ENCODE measurements at places on chromosomes 7 and 10.

GRCh38 chr10:25820472-25820871, 113.6 kb upstream of the MYO3A start:
- no peak for DNase-seq

DNA sequence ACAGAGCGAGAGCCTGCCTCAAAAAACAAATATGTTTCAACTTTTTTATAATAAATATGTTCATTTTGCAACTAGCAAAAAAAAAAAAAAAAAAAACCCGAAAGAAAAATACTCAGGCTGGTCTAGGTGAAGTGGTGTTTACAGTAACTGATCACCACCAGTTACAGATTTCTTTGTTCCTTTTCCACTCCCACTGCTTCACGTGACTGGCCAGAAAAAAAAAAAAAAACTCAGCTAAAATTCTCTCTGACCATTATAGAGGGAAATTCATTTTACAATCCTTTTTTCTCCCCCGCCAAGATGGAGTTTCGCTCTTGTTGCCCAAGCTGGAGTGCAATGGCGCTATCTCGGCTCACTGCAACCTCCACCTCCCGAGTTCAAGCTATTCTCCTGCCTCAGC, 4.6 kb upstream of the ASCC1 start:
- DNase-seq: no peak

DNA sequence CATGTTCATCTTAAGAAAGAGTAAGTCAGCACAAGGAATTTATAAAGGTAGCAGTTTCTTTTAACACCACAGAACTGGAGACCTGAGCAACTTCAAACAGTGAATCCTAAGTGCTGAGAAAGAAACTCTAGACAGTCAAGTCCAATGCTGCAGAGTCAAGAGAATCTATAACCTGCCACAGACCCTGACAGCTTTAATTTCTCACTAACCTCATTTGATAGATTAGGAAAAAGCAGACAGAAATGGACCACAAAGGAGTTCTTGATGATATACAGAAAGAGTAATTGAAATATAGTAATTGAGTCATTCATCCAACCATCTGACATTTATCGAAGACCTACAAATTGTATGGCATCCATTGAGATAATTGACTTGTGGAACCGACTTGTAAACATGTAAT, 847.0 kb downstream of the SORCS1 start:
- no peak for DNase-seq

DNA sequence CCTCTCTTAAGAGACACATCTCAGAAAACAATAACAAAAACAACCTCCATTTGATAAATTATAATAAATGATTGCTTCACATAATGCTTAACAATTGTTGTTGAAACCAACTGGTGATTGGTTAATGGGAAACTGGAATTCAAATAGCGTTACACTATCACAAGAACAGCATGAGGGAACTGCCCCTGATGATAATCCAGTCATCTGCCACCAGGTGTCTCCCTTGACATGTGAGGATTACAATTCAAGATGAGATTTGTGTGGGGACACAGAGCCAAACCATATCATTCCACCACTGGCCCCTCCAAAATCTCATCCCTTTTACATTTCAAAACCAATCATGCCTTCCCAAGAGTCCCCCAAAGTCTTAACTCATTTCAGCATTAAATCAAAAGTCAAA, 375.9 kb downstream of the BMPER start:
- DNase-seq: no peak

GRCh38 chr7:38123494-38123893, 54.6 kb upstream of the STARD3NL start:
- no peak for DNase-seq

DNA sequence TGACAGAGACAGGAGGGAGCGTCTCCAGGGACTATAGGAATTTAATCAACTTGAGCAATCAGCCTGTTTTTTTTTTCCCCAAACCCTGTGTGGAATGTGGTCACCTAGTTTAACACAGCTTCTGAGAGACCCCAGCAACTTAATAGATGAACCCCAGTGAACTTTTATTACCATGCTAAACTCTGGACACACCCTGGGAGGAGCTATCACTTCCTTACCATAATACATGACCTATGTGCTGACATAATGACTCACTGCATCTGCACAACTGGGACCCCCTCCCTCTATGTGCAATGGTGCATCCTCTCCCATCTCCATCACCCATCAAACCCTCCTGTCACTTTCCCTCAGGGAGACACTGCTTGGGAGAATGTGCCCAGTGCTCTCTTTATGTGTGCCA, 83.7 kb downstream of the EPC1 start:
- no peak for DNase-seq

GRCh38 chr7:75905785-75906604, 9.0 kb upstream of the POR start:
- no peak for DNase-seq

GRCh38 chr10:89946106-89946505, 244.7 kb downstream of the KIF20B start:
- no peak for DNase-seq

DNA sequence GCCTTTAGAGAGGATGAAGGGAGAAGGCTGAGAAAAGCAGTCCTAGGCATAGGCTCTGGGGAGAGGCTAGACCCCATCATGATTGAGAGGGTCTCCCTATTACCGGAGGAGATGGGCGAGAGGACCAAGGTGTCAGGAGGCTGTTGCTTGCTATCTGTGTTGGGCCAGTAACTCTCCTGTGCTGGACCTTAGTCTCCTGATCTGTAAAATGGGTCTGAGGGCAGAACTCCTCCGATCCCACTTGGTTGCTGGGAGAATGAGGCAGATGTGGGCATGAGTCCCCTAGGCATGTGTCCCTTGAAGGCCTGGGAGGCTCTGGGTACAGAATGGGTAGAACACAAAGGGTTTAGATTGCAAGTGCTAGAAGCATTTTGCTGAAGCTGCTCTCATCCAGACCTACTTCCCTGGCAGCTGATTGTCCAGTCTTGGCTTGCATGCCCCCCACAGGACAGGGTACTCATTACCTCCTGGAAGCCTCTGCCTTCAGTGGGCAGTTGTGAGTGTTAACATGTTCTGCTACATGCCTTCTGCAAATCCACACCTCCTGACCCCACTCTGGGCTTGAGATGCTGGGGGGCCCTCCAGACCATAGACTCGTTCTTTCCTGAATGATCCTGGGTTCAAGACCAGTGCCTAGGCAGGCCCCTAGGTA, 4.4 kb downstream of the ZMIZ1 start:
- no peak for DNase-seq

DNA sequence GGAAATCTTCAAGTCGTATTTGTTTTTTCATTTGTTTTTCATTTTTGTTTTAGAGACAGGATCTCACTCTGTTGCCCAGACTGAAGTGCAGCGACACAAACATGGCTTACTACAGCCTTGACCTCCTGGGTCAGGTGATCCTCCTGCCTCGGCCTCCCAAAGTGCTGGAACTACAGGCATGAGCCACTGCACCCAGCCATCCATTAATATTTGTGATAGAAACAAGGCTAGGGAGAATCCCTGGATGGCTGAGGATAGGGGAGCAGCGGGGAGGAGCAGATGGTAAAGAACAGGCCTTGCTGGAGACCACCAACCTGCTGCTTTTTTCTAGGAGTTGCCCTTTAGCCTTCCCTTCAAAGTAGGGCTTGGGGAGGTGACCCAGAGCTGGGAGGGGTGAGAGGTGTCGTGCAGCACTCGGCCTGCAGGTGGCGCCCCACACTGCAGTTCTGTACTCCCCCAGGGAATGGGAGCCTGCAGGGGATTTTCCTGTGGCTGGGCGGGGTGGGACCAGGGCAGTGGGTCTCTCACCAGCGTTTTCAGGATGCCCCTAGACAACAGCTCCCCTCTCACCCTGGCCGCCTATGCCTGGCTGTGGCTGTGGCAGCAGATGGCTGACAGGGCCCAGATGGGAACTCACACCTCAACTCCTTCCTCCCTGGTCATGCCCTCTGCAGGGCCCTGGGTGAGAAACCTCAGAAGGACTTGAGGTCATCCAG, 12.6 kb upstream of the CDH23 start:
- peak; percentile 49 for DNase-seq

- no peak for DNase-seq
Measured at GRCh38 chr7:106418094-106418493, 133.3 kb upstream of the NAMPT start.

- DNase-seq: no peak
Measured at GRCh38 chr10:121751191-121751760, 153.0 kb upstream of the FGFR2 start.

GRCh38 chr10:29981510-29981909, 77.9 kb downstream of the JCAD start:
- no peak for DNase-seq

GRCh38 chr7:150375662-150376521, 3.2 kb upstream of the ZNF775 start:
- DNase-seq: peak; percentile 41

DNA sequence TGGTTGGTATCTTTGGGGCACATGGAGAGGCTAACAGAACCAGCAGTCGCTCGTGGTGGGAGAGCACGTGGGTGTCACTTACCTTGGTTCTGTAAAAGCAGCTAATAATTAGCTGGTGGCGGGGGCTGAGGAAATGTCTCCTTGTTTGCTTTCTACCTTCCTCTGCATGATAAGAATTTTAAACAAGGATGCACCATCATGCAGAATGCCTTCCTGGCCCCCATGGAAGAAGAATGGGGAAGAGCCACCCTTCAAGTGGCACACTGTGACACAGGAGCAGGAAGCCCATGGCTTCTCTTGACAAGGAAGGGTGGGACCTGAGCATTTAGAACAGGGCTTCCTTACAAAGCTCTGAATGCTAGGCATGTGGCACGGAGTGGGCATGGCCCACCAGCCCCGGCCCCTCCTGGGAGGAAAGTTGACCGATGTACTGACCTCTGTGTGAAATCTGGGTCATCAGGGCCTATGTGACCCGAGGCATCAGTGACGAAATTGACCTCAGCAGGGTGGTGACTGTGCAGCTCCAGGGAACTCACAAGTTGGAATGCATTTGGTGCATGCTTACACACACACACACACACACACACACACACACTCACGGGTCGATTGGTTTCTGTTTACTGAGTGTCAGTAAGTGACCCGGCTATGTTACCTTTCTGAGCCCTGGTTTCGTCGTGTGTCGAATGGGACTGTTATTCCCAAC, 116.9 kb upstream of the ANLN start:
- no peak for DNase-seq

GRCh38 chr7:80335511-80336231, 176.2 kb downstream of the GNAT3 start:
- DNase-seq: no peak

DNA sequence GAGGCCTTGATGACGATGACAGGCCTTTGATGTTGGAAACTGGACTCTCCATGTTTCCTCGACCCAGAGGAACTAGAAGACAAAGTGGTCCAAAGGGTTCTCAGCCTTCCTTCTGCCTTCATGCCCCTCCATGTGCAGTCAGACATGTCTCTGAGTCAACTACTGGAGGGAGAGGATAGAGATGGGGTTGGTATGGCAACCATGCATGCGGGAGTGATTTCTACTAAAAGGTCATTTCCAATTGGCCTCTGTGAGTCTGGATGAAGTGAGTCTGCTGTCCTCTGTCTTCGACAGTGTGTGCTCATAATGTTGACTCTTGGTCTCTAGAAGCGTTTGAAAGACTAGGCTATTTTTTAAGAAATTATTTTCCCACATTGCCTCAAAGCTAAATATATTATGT, 29.2 kb downstream of the STK17A start:
- no peak for DNase-seq

DNA sequence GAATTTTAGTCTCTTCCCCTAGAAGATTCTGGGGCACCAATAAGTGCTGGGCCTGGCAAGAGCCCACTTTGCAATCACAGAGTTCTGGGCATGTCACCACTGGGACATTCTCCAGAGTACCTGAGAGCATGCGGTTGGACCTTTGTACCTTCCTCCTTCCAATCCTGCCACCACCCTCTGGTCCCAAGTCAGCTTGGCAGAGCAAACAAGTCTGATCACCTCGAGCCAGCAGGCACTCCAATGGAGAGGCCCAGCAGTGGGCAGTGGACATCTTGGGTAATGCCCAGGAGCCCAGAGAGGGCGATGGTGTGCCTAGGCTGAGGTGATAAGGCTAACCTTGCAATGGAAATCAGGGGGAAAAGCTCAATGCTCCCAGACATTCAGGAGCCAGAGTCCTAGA, 43.4 kb downstream of the SH3PXD2A start:
- DNase-seq: no peak

GRCh38 chr10:116156819-116157218, 116.2 kb downstream of the GFRA1 start:
- no peak for DNase-seq

- no peak for DNase-seq
Measured at GRCh38 chr7:130914554-130915294, 180.7 kb upstream of the KLF14 start.

DNA sequence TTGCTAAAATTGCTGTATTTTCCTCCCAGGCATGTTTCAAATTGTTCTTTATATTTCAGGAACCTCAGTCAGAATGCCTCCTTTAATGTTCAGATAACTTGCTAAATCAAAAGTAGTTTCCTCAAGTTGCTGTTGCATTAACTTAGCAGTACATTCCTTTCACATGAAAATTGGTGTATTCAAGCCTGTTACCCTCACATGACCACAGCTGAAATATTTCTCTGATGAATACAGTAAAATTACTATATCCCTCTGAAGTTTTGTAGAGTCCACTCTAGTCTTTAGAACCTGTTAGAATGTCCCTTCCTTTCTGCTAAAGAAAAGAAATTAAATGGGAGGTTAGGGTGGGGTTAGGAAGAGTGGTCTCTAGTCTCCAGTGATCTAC, 24.5 kb upstream of the C1GALT1 start:
- no peak for DNase-seq

Data from activated naive CD8-positive, alpha-beta T cell treated with anti-CD3 and anti-CD28 coated beads, Interleukin-2, amount 50 U/mL, for 16 hours (primary cell).